ENCODE measurements at places on chromosomes 4 and X. TPM values are rescaled to one million over a fixed set of nuclear protein-coding genes. Genes with fewer than 3 reads are reported as not detected.

DNA sequence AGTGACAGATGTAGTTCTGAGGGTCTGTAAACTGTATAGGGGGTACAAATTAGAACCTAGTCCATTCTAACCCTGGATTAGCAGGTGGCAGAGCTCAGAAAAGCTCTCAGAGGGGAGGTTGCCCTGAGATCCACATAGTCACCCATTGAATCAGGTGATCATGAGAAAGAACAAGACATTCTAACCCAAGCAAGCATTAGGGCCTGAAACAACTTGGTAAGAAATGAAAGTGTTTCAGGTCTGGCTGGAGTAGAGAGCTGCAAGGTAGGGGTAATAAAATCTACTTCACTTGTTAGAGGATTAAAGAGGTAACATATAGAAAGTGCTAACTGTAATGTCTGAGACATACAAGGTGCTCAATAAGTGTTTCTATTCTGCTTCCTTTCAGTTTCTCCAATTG is 8.8 kb upstream of the BMP2K start:
- DNase-seq, result no peak

- no peak for DNase-seq
Measured at GRCh38 chr4:55849724-55850123, 3.7 kb upstream of the EXOC1 start.

- peak; percentile 28 for DNase-seq
Measured at GRCh38 chr4:24476282-24476681, 108.1 kb downstream of the DHX15 start.

GRCh38 chrX:118730500-118731247 is 3.3 kb downstream of the IL13RA1 start:
- DNase-seq, result no peak

DNA sequence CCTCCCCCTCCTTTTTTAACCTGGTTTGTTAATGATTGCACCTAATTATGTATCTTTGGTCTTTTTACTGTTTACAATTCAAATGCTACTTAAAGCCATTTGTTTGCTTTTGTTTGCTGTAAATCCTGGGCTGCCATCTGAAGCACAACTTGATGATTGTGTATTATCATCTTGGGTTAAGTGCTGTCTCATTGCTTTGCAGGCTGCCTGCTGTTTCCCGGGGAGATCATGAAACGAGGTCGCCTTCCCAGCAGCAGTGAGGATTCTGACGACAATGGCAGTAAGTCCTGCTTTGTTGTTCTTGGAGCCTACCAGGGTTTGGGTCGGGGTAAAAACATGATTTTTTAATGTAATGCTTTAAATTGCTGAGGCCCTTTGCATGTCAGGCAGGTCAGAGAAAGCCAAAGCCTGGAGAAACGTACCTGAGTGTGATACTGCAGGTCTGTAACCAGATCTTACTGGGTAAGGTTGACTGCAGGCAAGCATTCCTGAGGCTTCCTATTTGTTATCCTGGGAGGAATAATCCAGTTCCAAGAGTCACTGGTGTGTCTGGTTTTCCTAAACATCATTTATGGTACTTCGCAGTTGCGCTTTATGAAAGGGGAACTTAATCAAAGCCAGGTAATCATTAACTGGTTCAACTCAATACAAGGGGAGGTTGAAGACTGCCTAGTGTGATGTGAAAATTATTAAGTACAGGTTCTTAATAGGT is 22.2 kb downstream of the JADE1 start:
- DNase-seq, result no peak

- DNase-seq, result no peak
Measured at GRCh38 chrX:86845101-86845500, 672.5 kb upstream of the KLHL4 start.

The USP17L20 gene
- total RNA-seq, result not detected

The SSX2B gene
- not detected for total RNA-seq

DNA sequence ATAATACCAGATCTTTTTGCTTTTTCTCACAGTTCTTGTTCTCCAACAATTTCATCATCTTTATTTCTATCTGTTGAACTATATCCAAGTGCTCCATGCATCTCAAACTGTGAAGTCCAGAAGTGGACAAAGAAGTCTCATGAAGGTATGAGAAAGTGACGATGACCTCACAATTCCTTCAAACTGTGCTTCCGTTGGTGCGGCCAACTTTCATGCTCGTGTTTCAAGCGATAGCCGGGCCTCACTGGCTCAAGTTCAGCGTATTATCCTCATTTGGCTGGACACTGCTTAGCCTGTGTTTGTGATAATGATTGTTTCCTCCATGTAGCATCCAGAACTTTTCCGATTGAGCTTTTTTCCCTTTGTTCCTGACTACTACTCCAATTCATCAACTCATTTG is 143.1 kb downstream of the PALLD start:
- DNase-seq, result no peak

GRCh38 chrX:13198056-13198761 is 121.6 kb downstream of the ATXN3L start:
- DNase-seq, result no peak

- DNase-seq, result no peak
Measured at GRCh38 chr4:8316251-8316771, 46.8 kb downstream of the HTRA3 start.

The VCX gene
- not detected for total RNA-seq
